ENCODE measurements at places on chromosomes 2 and 18.

DNA sequence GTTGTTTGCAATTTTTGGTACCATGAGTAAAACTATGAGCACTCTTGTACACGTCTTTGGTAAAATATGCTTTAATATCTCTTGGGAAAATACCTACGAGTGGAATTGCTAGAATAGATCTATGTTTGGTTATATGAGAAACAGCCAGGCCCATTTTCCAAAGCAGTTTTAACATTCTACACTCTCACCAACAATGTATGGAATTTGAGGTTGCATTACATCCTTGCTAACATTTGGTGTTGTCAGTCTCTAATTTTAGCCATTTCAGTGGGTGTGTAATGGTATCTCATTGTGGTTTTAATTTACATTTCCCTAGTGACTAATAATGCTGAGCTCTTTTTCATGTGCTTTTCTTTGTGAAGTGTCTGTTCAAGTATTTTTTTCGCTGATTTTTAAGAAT is 118.9 kb upstream of the TCF4 start:
- DNase-seq: no peak

DNA sequence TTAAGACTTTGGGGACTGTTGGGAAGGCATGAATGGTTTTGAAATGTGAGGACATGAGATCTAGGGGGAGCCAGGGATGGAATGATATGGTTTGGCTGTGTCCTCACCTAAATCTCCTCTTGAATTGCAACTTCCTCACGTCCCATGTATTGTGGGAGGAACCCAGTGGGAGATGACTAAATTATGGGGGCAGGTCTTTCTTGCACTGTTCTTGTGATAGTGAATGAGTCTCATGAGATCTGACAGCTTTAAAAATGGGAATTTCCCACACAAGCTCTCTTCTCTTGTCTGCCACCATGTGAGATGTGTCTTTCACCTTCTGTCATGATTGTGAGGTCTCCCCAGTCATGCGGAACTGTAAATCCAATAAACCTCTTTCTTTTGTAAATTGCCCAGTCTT is 11.5 kb upstream of the MBP start:
- DNase-seq: no peak

- DNase-seq: no peak
These were observed 51.5 kb upstream of the DCC start for GRCh38 chr18:52288403-52289004.

DNA sequence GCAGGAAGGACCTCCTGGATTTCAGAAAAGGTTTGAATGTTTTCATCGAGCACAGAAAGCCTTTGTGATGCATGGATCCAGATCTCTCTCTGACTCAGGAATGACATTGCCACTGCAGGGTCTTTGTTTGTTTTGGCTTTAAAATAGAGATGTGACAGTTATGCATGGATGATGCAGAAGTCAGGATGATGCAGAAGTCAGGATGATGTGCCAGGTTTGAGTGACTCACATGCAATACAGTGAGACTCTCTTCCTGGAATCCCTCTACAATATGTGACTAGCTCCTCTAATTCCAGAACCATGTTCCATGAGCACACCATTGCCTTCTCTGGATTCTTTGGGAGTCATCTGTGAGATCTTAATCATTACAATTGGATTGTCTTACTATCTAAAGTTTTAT is 177.9 kb upstream of the RAB6C start:
- DNase-seq: no peak
